T-helper 9 cell (primary cell): ENCODE measurements at places on chromosomes 6 and 20.

DNA sequence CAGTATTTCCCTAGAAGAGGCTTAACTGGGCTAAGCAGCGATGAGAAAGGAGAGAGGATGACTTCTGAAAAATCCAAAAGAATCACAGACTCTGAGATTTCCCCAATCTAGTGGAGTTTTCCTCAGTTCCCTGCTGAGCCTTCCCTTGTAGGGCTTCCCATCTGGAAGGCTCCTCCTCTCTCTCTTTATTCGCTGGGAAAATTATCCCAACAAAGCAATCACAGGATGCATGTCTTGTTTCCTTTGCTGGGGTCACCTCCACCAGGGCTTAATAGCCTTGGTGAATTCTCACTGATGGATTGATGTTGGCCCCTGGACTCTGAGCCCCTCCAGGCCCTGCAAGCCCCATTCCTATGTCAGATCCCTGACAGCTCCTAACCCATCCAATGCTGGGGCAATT, 69.8 kb upstream of the MAFB start:
- DNase-seq, result no peak

GRCh38 chr6:134826889-134827737, 122.8 kb downstream of the ALDH8A1 start:
- no peak for DNase-seq

- DNase-seq, result no peak
Measured at GRCh38 chr6:150273457-150274309, 95.1 kb upstream of the IYD start.

DNA sequence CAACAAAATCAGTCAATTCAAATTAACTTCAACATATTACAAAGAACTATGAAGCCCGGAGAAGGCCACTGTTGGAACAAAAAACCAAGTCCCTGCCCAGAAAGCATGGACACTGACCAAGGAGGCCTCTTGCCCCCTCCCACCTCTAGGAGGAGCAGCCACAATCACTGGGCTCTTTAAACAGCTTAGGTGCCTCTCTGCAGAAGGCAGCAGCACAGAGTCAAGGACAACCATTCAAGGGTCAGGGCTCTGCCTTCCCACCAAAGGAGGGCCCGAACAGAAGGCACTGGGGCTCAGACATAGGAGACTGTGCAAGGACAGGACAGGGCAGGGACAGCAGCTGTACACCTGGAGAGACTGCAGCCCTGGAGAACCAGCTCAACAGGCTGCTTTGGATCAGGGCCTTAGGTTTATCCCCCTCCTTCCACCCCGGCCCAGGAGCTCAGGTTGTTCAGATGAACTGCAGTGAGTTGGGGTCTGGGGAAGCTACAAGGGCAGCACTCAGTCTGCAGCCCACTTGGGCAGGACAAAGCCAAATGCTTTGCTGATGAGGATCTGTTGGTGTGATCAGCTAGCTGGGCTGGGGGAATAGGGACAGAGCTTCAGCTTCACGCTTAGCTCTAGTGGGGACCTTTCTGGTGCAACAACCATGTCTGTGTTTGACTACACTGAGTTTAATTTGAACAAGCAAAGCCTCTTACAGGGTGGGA, 17.8 kb downstream of the TOMM34 start:
- DNase-seq, result no peak

DNA sequence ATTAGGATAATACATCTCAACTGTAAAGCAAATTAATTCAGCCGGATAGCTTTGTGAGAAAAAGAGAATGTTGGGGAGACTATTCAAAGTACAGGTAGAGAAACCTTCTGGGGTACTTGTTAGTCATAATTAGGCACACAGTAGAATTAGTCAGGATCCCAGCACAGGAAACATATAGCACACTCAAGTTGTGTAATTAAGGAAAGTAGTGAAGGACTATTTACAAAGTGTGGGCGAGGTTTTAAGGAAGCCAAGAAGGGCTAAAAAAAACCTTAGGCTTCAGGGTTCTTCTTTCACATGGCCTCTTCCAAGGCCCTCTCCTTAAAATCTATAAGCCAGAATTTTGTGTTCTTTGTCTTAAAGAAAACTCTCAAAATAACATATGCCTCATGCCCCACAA, 126.7 kb downstream of the RTN4IP1 start:
- no peak for DNase-seq

- DNase-seq, result no peak
Measured at GRCh38 chr20:54549658-54550326, 74.4 kb downstream of the DOK5 start.

DNA sequence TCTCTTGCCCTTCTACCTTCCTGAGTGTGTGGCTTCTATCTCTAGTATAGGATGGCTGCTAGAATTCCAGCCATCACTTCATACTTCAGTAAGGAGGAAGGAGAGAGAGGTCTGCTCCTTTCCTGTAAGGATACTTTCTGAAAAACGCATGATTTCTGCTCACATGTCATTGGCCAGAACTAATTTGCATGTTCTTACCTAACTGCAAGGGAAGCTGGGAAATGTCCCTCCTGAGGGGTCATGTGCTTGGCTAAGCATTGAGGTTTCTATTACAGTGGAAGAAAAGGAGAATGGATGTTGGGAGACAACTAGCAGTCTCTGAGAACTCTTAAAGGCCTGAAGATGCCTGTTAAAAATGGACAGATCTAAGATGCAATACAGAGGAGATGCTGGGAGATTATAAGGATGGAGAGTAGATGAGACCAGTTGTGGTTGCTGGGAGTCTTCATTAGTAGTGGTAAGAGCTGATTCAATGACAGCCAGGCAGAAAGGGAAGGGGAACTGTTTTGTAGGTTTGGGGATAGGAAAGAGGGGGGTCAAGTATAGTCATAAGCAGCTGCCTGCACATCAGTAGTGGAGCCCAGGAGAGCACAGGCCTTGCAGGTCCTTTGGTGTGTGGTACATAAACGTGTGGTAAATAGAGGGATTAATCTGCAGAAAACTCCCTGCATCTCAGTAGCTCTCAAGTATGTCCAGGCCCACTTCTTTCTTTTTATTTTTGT, 20.2 kb downstream of the CDS2 start:
- no peak for DNase-seq
